ENCODE measurements at places on chromosomes 1 and 21.
A peak's percentile ranks its signal among the peaks of the same experiment; 100 is the strongest.

DNA sequence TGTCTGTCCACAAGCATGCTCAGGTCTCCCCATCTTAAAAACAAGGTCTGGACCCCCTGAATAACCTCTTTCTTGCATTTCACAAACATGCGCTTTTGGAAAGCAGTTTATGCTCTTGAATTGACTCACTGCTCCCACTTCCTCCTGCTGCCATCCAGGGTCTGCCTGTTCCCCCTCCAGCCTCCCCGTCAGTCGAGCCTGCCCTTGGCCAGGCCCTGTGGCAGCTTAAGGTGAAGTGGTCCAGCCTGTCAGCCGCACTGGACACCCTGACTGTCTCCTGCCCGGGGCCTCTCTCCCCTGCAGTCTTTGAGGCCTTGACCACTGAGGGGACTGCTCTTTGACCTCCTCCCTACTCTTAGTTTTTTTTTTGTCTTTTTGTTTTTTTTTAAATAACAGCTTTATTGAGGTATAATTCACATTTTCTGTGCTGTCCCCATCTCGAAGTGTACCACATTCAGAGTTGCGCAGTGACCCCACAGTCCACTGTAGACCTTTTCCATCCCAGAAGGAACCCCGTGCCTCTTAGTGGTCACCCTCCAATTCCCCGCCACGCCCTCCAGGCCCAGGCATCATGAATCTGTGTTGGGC, 18.3 kb downstream of the GPR137B start:
- no peak for DNase-seq

- DNase-seq, result no peak
These were observed 42.2 kb upstream of the GOLT1A start for GRCh38 chr1:204255966-204256365.

- DNase-seq, result no peak
These were observed 17.9 kb upstream of the PWP2 start for GRCh38 chr21:44089001-44089911.

DNA sequence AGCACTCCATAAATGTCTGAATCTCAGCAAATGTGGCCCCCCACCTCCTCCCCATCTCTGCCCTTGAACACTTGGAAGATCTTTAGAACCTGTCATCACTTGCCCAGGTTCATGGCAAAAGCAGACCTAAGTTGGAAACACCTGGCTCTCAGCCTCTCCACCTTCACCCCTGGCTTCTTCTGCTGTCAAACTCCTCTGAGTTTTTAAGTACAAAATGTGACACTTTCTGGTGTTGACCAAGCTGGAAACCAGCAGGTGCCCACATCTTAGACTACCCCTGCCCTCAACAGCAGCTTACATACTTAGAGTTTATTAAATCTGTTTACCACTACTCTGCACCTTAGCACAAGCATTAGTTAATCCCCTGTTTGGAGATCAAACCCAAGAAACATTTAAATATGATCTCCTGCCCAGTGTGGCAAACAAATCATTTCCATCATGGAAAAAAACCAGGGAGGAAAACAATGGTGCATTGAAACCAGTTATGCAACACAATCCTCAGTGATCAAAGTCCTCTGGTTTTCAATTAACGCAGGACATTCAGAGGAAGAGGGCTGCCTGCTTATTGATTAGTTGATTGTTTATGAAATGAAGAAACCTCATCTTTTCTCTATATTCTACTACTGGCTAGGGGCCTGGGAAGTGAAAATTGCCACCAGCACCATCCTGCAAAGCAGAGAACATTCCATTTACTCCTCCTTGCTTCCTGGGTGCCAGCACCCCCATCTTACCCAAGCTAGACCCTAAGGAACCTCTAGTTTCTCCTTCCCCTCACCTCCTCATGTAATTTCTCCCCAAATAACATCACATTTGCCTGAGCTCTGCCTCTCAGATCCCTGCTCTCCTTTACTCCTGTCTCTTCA, 139.4 kb upstream of the RAB4A start:
- DNase-seq, result no peak

DNA sequence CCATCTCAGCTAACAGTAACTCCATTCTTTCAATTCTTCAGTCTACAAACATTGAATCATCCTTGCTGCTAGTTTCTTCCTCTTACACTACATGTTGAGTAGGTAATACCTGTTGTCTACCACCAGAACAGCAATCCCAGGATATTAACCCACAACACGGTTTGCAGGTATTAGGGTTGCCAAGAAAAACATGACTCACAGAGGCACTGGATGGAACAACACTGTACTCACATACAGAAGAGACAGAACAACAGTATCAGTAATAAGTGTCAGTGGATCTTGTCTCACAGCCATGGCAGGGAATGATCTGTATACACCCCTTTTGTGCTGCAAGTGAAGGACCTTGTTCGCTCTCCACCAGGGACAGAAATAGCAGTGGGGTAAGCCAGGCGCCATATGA, 212.1 kb downstream of the GPR52 start:
- no peak for DNase-seq

DNA sequence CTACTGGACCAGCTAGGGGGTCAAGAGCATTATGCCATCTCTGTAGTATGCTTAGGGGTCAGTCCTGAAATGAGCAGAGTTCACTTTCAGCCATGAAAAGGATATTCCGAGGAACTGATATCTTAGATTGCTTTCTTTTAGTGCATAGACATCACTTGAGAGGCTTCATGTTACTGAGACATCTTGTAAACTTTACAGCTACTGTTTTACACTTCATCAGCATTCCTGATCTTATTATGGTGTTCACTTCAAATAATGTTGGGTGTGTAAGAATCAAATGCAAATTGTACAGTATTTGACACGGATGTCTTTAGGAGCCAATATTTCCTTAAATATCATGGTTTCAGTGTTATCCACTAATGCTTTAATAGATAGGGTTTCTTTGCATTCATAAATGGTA, 22.4 kb upstream of the CLDN14 start:
- DNase-seq, result no peak

DNA sequence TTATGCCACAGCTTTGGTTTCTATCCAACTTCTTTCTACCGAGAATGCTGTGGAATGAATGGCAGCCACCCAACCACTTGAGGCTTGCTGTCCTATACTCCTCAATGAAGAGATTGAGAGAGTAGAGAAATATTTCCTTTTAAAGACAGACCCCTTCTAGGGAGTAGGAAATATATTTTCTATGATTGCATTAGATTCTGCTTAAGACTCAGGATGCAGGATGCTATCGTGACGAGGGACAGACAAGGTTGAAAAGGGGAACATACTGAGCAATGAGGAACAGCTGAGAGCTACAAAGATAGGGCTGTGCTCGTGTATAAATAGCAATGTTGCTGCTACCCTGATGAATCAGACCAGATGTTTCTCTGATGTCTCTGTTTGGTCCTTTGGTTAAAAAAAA, 7.1 kb upstream of the RASAL2 start:
- DNase-seq, result no peak

DNA sequence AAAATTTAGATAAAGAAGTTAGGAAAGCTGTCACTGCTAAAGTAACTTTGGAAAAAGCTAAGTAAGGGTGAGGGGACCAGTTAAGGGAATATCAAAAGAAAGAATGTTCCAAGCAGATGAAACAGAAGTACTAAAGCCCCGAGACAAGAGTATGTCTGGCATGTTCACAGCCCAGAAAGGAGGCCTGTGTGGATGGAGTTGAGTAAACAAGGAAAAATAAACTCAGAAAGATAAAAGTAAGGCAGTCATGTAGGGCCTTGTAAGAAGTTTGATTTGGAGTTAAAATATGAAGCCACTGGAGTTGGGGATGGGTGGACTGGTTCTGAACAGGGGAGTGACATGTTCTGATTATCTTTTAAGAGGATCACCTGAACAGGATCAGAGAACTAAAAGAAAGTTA, 177.9 kb downstream of the CDC42BPA start:
- DNase-seq, result no peak

DNA sequence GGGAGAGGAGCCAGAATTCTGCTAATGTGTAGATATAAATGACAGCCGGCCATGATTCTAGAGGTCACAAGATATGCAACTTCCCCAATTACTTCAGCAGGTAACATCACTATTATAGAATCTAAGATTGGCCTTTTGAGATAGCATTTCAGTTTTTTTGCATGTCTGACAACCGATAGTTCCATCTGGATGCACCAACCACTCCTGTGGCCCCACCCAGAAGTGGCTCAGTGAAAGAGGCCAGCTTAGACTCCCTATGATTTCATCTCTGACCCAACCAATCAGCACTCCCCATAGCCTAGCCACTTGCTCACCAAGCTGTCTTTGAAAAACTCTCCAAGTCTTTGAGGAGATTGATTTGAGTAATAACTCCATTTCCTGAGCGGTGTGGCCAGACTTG, 30.3 kb upstream of the NUF2 start:
- DNase-seq, result no peak

- DNase-seq, result peak; percentile 44
These were observed 19.7 kb downstream of the STUM start for GRCh38 chr1:226568077-226568831.

GRCh38 chr1:110460253-110461220, 9.6 kb downstream of the PROK1 start:
- DNase-seq, result peak; percentile 24

GRCh38 chr1:245501633-245502032, 346.8 kb downstream of the KIF26B start:
- no peak for DNase-seq

GRCh38 chr1:209249785-209250440, 333.6 kb upstream of the CAMK1G start:
- DNase-seq, result no peak

- no peak for DNase-seq
These were observed 203.2 kb downstream of the SDCCAG8 start for GRCh38 chr1:243459059-243459458.

- no peak for DNase-seq
These were observed 129.8 kb upstream of the CACNA1E start for GRCh38 chr1:181353526-181353925.

GRCh38 chr1:118148034-118148433, 37.0 kb downstream of the SPAG17 start:
- DNase-seq, result no peak

DNA sequence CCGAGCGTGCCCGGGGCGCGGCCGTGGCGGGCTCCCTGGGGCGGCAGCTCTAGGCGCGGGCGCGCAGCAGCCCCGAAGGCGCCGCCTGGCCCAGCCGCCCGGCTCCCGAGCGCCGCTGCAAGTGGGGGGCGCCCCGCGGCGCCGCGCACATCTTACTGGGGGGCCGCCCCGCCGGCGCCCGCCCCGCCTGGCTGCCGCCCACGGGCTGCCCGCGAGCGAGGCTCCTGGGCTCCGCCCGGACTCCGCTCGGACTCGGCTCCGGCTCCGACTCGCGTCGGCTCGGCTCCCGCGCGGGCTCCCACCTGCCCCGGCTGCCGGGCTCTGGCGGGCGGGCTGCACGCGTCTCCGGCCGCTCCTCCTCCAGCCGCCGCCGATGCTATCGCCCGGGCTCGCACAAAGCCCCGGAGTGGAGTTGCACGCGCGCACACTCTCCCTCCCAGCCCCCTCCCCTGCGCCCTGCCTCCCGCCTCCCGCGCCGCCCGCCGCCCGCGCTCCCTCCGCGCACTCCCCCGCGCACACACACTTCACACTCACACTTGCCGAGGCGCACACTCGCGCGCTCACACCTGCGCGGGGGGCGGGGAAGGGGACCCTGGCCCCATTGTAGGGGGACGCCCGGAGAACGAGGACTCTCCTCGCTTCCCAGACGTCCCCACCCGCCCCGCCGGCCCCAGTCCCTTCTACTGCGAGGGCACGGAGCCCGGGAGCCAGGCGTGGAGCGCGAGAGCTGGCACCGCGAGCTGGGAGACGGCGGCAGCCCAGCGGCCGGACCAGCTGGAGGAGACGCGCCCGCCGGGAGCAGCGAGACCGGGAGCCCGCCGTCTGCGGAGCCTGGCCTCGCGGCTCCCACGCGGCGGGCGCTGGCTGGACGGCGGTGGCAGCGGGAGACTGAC, at the start of gene GRIK3:
Gene GRIK3 (minus strand): TSS at position 395 of the 893 bp plus-strand sequence. CDS start 407 bp downstream, outside the sequence.
- no peak for DNase-seq

DNA sequence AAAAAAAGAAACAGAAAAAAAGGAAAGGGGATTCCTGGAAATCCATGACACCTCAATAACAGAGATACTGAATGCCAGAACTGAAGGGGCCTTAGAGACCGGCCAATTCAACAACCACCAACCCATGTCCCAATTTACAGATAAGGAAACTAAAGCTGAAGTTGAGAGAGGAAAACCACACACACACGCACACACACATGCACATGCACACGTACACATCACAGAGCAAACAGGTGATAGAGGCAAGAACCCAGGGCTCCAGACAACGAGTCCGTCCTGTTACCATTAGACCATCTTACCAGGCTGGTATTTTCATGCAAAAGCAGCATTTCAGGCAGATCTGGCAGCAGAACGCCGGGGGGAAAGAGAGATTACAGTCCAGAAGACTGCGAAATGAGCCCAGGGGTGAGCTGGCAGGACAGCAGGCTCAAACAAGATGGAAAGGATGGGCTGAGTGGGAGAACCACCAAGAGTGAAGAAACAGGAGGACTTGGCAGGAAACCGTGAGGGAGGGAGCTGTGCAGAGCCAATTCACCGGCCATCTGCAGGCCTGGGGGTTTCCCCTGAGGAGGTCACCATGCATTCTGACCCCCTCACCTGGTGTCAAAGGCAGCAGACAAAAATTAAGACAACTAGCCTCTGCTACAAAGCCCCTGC, 43.5 kb downstream of the PAFAH2 start:
- DNase-seq, result no peak

DNA sequence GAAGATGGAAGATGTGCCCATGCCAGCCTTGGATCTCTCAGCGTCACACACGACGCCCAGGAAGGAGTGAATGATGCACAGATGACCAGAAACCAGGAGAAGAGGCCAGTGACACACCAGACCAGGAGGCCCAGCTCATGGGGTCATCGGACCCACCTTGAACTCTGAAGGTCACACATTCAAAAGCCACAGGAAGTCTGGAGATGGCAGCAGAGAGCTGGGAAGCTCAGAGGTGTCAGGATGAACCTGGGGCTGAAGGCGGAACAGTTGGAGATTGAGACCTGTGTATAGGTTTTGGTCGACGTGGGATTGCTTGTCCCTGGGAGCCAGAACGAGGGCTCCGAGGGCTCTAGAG, 43.6 kb downstream of the SLC19A1 start:
- DNase-seq, result no peak

- DNase-seq, result no peak
These were observed 1.2 kb upstream of the IFFO2 start for GRCh38 chr1:18957532-18958300.

All from caudate nucleus (tissue), 63 donors.